Kidney (tissue), 22 donors: ENCODE measurements at places on chromosomes 6 and 20. TPM values are rescaled to one million over a fixed set of nuclear protein-coding genes. Genes with fewer than 3 reads are reported as not detected.

DNA sequence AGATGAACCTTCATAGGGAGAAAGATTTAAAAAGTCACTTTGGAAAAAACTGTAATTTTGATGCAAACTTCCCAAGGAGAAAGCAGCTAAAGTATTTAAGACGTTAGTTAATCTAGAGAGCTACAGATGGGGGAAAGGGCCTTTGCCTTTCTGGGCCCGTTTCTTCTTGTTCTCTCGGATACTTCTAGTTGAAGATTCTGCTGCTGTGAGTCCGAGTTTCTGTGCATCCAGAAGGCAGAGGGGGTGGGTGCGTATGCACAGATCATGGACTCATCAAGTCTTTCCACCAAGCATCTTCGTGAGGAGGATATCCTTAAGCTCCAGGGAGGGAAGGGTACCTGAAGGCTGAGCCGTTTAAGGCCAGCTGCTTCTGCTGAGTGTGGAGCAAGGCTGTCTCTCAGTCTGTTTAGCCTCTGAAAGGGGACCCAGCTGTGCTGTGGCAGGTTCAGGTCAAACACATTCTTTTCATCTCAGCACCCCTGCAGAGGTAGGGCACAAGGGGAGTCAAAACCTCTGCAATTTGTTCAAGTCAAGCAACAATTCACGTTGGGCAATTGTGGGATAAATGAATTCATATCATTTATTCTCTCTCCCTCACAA, 4.3 kb downstream of the LAMP5 start:
- H3K27me3 ChIP-seq: peaks cover 8% of the 10 kb centered on the region
- no peak overlapping the region for H3K27ac ChIP-seq
- H3K4me3 ChIP-seq: no peak overlapping the region
- H3K36me3 ChIP-seq: no peaks in the 10 kb centered on the region
- H3K4me1 ChIP-seq: no peaks in the 10 kb centered on the region

- H3K27ac ChIP-seq: no peak overlapping the region
- no peak for DNase-seq
- H3K27me3 ChIP-seq: no peaks in the 10 kb centered on the region
Observed at GRCh38 chr6:139984317-139984716, 609.9 kb upstream of the CITED2 start.

DNA sequence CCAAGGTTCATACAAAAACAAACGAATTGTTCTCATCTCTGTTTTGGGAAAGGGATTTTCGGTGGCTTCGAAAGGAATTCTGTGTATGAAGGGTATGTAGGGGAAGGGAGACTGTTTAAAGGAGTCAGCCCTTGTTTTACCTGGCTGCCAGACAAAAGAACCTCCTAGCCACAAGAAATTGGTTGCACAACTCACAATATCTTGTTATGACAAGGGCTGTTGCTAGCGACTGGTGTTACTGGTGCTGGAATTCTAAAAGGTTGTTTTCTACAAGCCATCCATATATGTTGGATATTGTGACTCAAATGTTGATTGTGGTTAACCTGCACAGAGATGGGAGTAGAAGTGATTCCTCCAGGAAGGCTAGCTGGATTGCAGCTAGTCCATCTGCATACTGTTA, 34.6 kb upstream of the CITED2 start:
- H3K27me3 ChIP-seq: no peaks in the 10 kb centered on the region
- no peak overlapping the region for H3K27ac ChIP-seq
- H3K4me1 ChIP-seq: no peaks in the 10 kb centered on the region
- H3K4me3 ChIP-seq: no peak overlapping the region
- no peak for DNase-seq
- no peaks in the 10 kb centered on the region for H3K36me3 ChIP-seq

DNA sequence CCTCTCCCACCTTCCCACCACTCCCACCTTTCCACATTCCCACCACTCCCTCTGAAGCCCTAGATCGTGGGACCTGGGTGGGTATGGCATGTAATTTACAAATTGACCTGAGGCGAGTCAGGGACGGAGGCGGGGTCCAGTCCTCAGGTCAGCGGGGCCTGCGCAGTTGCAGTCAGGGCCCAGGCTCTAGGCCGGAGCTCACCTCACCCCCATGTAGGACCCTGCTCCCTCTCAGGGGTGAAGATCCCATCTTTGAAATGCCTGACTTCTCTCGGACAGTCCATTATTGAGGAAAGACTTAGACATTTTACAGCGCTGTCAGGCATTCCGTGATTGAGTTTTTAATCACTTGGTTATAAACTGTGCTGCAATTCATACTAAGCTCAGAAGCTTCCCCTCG, 10.5 kb downstream of the THBS2 start:
- no peaks in the 10 kb centered on the region for H3K36me3 ChIP-seq
- H3K27me3 ChIP-seq: no peaks in the 10 kb centered on the region
- peak; percentile 52 for DNase-seq
- no peaks in the 10 kb centered on the region for H3K4me1 ChIP-seq
- no peak overlapping the region for H3K4me3 ChIP-seq

DNA sequence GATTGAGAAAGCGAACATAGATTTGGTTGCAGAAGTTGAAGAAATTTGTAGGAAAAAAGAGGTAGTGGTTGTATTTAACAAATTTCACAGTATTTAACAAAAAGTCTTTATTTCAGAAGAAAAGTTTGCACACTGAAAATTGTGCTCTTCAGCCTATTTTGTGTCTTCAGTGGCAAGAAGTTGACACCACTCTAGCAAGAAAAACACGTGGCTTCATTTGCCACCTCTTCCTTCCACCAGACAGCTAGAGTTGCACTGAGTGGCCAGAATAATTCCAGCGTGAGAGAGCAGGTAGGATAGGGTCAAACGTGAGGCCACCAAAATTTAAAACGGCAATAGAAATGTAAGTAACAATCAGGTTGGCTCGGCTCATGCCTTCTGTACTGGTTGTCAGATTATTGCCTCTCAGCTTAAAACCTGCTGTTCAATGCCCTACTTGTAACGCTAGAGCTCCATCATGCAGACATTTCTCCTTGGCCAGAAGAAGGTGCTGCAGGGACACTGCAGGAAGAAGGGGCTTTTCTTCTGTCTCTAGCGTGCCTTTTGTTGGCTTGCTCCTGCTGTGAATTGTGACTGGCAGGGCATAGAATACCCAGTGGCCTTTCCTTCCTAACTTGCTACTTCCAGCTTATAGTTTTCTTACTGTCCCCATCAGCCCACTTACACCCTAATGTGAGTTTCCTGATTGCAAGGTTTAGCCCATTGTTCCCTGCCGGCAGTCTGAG, 12.1 kb downstream of the TRAPPC3L start:
- H3K27ac ChIP-seq: no peak overlapping the region
- H3K36me3 ChIP-seq: no peaks in the 10 kb centered on the region
- no peak overlapping the region for H3K4me3 ChIP-seq
- DNase-seq: no peak
- H3K27me3 ChIP-seq: no peaks in the 10 kb centered on the region

GRCh38 chr20:7693761-7694160, 246.5 kb downstream of the HAO1 start:
- H3K27me3 ChIP-seq: no peaks in the 10 kb centered on the region
- H3K27ac ChIP-seq: no peak overlapping the region
- DNase-seq: no peak
- no peaks in the 10 kb centered on the region for H3K4me1 ChIP-seq
- H3K36me3 ChIP-seq: no peaks in the 10 kb centered on the region

DNA sequence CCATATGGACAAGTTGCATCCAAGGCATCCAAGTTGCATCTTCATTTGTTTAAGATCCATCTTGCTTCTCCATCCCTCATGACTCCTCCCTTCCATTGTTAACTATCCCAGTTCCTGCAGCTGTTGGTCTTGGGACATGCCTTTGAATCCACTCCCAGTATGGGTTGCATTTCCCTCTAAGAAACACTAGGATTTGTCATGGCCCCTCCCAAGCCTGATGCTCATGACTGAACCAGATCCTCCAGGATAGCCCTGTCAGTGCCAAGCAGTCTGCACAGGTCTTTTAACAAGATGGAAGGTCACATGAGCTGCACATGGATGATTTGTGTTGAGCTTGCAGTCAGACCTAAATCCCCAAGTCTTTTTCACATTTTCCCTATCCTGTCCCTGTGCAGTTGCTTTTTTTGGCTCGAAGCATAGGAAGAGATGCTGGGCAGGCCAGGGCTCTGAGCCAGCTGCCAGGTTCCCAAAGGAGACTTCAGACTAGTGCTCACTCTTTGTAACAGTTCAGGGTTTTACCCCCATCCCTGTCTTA, 4.2 kb downstream of the PPP2R5D start:
- no peak overlapping the region for H3K27ac ChIP-seq
- peaks cover 2% of the 10 kb centered on the region for H3K4me1 ChIP-seq
- H3K36me3 ChIP-seq: no peaks in the 10 kb centered on the region
- DNase-seq: no peak

DNA sequence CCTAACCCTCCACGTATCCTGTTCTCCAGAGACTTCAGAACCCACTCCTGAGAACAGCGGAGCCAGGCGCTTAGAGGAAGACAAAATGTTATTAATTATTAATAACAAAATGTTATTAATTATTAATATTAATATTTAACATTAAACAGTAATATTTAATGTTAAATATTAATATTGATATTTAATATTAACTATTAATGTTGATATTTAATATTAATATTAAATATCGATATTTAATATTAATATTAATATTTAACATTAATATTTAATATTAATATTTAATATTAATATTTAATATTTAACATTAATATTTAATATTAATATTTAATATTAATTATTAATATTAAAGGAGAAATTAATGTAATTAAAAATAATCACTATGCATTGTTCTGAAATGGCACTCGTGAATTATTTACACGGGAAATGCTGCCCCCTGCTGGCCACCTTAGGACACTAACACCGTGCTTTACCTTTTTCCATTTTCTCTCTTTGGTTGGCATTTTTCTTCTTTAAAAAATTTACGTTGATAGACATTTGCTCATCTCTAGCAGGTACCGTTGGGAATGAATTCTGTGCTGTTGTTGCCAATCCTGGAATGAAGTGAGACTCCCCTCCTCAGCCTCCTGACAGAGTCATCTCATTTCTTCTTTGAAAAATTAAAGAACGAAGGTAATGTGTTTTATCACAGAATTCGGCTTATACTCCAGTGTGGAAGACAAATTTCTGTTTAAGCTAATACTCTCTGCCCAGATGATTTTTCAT, 7.5 kb upstream of the GGTLC1 start:
- no peaks in the 10 kb centered on the region for H3K4me1 ChIP-seq
- H3K36me3 ChIP-seq: no peaks in the 10 kb centered on the region
- no peak overlapping the region for H3K4me3 ChIP-seq

- H3K4me3 ChIP-seq: no peak overlapping the region
- H3K4me1 ChIP-seq: no peaks in the 10 kb centered on the region
- no peaks in the 10 kb centered on the region for H3K27me3 ChIP-seq
- H3K27ac ChIP-seq: no peak overlapping the region
- DNase-seq: no peak
Observed at GRCh38 chr6:53100561-53100960, 35.4 kb downstream of the FBXO9 start.

GRCh38 chr20:32501709-32502108, 83.4 kb downstream of the NOL4L start:
- no peaks in the 10 kb centered on the region for H3K4me1 ChIP-seq

DNA sequence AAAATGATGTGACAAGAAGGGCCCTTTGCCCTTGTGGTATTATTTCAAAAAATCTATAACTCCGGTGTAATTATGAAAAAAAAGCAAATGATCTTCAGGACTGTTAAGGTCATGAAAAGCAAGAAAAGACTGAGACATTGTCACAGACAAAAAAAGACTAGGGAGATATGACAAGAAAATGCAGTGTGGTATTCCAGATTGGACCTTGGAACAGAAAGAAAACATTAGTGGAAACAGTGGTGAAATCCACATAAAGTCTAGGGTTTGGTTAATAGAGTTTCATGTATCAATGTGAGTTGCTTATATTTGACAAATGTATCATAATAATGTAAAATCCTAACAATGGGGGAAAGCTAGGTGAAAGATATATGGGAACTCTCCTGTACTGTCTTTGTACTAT, 26.8 kb upstream of the SLC17A3 start:
- DNase-seq: no peak
- no peaks in the 10 kb centered on the region for H3K27me3 ChIP-seq
- H3K4me1 ChIP-seq: peaks cover 2% of the 10 kb centered on the region
- H3K27ac ChIP-seq: no peak overlapping the region
- H3K4me3 ChIP-seq: no peak overlapping the region
- no peaks in the 10 kb centered on the region for H3K36me3 ChIP-seq

- no peak for DNase-seq
- H3K27me3 ChIP-seq: no peaks in the 10 kb centered on the region
- no peaks in the 10 kb centered on the region for H3K36me3 ChIP-seq
Observed at GRCh38 chr20:57711311-57711712, 1.5 kb upstream of the PMEPA1 start.

- H3K36me3 ChIP-seq: no peaks in the 10 kb centered on the region
- DNase-seq: peak; percentile 9
- no peaks in the 10 kb centered on the region for H3K27me3 ChIP-seq
- no peak overlapping the region for H3K4me3 ChIP-seq
- H3K27ac ChIP-seq: no peak overlapping the region
Observed at GRCh38 chr6:72425003-72425681, 196.7 kb upstream of the KCNQ5 start.

DNA sequence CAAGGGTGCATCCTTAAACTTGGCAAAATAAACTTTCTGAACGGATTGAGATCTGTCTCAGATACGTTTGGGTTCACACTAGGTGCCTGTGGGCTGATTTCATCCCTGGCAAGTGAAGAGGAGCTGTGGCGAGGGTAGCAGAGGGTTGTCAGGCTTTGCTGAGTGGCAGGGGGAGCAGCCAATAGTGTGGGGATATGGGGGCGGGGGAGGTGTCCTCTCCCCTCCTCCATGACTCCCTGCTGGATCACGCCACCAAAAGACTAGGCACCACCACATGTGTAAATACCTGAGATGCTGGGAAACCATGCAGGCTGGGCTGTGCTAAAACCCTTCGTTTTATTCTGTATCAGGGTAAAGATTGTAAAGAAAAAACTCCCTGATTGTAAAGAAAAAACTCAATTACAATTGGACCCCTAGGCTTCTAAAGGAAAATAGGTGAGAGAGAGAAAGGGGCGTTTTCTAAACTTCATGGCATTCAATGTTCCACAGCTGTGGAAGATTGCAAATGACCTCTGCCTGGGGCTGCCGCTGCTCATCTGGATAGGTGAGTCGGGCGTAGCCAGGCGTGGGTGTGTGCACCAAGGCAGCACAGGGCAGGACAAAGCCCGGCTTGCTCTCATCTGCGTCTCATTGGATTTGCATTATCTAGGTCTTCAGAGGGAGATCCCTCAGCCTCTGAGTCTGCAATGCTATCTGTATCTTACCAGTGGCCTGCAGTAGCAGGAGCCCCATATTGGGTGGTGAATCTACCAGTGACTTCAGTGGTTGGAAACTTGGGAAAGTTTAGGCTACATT, 26.9 kb upstream of the ADTRP start:
- H3K27ac ChIP-seq: no peak overlapping the region
- no peaks in the 10 kb centered on the region for H3K27me3 ChIP-seq
- H3K4me1 ChIP-seq: no peaks in the 10 kb centered on the region
- no peak for DNase-seq

Gene LY6G5C
- total RNA-seq: 2.5 TPM

Gene GLP1R
- 0.22 TPM for total RNA-seq

Gene MDFI
- 16.9 TPM for total RNA-seq

Gene MOXD1
- 35.9 TPM for total RNA-seq

Gene CLIC5
- 7.4 TPM for total RNA-seq

Gene CD24
- total RNA-seq: 2,350 TPM

Gene SEMG1
- not detected for total RNA-seq

Gene SGK2
- 42.9 TPM for total RNA-seq
